ENCODE measurements at places on chromosomes 2 and 18. TPM values are rescaled to one million over a fixed set of nuclear protein-coding genes. Genes with fewer than 3 reads are reported as not detected.

Gene TFCP2L1
- 8.3 TPM for total RNA-seq

Gene CASP8
- 18.2 TPM for total RNA-seq

Gene DPP10
- 0.29 TPM for total RNA-seq

Gene MYOM1
- total RNA-seq, result 6.9 TPM

Gene C2orf81
- total RNA-seq, result 1.3 TPM

Gene IL1F10
- total RNA-seq, result not detected

Gene CRYBA2
- total RNA-seq, result not detected

Gene MDH1B
- total RNA-seq, result 0.64 TPM

Gene RNF125
- 9.3 TPM for total RNA-seq

Gene LCLAT1
- total RNA-seq, result 8.0 TPM

Gene NRBP1
- total RNA-seq, result 80.3 TPM

Gene MREG
- total RNA-seq, result 30.1 TPM

Gene LRATD1
- total RNA-seq, result 1.6 TPM

GRCh38 chr2:215712219-215712868 is 276.5 kb upstream of the FN1 start:
- DNase-seq, result no peak

- DNase-seq, result no peak
Observed at GRCh38 chr2:10157293-10157692, 34.8 kb downstream of the RRM2 start.

- DNase-seq, result no peak
Observed at GRCh38 chr2:85756822-85757435, 3.1 kb downstream of the ATOH8 start.

DNA sequence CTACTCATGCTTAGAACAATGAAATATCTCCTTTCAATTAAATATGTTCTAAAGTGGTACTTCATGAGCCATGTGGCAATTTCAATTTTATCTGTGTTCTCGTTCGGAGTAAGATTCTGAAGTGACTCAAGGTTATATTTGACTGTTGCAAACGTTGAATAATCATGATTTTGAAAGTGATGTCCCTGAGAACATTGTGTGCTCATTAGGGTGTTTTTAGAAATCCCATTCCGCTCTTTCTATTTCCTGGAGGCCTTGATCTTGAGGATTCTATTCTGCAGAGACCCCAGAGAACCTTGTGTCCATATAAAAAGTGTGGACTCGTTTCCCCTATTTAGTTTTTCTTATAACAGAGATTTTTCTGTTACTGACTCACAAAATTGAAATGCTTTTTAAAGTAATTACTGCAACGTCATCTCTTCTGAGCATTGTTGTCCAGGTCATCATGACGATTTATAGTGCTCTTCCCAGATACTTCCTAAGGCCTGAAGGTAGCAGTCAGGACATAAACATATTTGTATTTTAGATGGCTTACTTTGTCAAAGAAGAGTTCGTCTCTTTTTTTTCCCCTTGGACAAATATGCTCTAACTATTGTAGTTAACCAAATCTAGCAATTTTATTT is 27.2 kb downstream of the IL1R2 start:
- no peak for DNase-seq

- DNase-seq, result no peak
Observed at GRCh38 chr2:28513097-28513496, 17.2 kb downstream of the PLB1 start.

GRCh38 chr2:203484266-203485112 is 50.6 kb downstream of the RAPH1 start:
- no peak for DNase-seq

GRCh38 chr2:36756438-36756837 is 59.9 kb downstream of the VIT start:
- DNase-seq, result no peak

DNA sequence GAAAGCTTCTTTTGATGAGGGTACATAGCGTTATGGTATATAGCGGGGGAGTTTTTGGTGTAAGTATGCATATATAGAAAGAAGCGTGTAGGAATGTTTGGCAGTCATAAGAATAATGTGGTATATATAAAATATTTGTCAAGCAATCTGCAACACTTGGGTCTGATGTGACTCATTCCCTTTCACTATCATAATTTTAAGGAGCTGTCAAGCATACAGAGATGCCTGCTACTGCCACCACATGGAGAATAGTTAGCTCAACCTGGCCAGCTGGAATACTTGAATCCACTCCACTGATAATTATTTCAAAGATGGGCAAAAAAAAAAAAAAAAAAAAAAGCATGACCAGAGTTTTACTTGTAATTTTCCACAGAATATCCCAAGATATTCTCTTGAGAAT is 559.8 kb upstream of the REG3G start:
- no peak for DNase-seq

DNA sequence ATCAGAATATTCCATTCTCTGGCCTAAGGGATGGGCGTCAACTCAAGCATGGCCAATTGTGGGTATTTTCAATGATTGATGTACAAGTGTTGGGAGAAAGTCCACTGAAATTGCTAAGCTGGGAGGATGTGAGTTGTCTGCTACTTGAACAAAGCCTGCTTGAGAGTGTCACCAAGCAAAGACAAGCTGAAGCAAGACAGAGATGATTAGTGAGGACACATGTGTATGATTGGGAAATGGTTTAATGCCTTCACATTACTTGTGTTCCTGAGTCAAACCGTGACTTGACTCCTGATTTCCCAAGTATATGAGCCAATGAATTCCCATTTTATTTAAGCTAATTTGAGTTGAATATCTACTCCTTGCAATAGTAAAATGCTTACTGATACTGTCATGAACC is 23.7 kb upstream of the NRP2 start:
- DNase-seq, result no peak

DNA sequence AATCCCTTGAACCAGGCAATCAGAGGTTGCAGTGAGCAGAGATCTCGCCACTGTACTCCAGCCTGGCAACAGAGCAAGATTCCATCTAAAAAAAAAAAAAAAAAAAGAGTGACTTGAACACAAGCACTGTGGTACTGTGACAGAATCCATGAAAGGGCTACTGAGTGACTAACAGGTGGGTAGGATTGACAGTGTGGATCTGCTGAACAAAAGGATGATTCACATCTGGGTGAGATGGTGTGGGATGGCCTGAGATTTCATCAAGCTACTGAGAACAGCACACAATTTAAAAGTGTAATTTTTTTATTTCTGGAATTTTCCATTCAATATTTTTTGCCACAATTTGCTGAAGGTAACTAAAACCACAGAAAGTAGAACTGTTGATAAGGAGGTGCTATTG is 13.3 kb upstream of the SP3 start:
- DNase-seq, result no peak

DNA sequence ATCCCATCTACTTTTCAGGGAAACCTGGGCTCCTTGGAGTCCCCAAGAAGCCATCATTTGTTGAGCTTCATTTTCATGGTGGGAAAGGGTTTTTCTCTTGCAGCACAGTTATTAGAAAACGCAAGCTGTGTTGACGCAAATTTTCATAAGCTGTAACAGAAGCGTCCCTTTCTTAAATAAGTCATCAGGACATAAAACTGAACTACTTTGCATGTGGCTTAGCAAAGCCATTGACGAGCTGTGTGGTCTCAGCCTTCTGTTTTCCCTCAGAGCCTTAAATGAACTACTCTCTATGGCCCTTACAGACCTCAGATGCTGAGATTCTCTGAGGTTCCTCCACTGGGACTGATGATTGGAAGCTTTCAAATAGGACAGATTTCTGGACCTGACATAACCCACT is 85.1 kb downstream of the ARL4C start:
- no peak for DNase-seq

- no peak for DNase-seq
Observed at GRCh38 chr2:141501752-141502151, 629.1 kb downstream of the LRP1B start.

- no peak for DNase-seq
Observed at GRCh38 chr18:26757263-26758019, 108.1 kb downstream of the AQP4 start.

GRCh38 chr18:9861157-9861556 is 24.6 kb upstream of the TXNDC2 start:
- no peak for DNase-seq

DNA sequence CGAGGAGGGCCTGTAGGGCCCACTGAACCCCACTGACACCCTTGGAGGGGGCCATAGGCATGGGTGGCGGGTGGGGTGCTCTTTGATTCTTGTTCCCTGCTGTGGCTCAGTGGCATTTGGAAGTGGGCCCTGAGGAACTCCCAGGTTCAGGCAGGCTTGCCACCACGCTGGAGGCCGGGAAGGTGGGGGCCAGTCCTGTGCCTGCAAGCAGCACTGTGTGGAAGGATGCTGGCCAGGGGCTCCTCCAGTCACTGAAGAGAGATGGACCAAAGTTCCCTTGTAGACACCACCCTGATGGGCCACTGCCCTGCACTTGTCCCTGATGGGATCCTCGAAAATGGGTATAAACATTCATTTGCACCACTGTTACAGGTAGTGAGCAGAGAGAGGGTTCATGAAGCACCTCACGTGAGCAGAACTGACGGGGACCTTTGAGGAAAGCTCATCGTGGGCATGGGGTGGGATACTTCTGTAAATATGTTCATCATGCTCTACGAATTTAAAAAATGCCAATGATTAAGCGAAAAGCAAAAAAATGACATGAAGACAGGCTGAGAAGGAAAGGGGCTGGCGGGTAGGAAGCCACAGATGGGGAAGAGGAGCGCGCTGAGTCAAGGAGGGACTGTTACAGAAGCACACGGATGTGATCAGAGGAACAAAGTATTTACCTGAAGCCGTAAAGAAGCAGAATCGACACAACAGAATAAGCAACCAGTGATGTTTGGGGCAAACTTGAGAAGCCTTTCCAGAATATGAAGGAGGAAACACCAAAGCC is 45.2 kb upstream of the ASB1 start:
- no peak for DNase-seq

DNA sequence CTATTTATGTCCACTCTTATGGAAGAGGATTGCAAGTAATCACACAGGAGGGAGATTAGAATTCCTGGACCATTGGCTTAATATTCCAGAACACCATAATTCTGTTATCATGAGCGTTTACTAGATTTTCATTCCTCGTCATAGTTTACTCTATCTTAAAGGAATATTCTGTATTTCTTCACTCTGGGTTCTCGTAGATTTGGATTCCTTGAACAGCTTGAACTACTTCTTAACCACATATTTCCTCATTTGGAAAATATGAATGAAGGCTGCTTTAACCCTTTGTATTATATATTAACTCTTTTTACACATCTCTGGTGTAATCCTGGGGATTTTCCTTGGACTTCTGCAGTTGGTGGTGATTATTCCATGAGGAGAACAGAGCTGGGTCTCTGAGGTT is 46.3 kb upstream of the CCBE1 start:
- DNase-seq, result no peak

DNA sequence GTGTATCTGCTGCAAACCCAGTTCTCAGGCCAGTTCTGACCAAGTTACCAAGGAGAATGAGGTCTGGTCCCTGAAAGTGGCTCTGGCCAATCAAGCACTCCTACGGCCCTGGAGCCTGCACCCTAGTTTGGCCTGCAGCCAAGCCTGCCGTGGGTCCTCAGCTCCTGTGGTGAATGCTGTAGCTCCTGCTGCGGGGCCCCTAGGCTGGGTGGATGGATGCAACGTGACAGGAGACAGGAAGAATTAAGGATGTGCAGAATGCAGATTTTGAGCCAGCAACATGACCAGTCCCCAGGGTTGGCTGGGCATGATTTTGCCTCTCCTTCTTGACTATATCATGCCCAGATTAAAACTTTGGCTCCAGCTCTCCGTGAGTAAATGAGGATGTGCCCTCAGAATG is 97.2 kb downstream of the SMAD7 start:
- DNase-seq, result no peak

DNA sequence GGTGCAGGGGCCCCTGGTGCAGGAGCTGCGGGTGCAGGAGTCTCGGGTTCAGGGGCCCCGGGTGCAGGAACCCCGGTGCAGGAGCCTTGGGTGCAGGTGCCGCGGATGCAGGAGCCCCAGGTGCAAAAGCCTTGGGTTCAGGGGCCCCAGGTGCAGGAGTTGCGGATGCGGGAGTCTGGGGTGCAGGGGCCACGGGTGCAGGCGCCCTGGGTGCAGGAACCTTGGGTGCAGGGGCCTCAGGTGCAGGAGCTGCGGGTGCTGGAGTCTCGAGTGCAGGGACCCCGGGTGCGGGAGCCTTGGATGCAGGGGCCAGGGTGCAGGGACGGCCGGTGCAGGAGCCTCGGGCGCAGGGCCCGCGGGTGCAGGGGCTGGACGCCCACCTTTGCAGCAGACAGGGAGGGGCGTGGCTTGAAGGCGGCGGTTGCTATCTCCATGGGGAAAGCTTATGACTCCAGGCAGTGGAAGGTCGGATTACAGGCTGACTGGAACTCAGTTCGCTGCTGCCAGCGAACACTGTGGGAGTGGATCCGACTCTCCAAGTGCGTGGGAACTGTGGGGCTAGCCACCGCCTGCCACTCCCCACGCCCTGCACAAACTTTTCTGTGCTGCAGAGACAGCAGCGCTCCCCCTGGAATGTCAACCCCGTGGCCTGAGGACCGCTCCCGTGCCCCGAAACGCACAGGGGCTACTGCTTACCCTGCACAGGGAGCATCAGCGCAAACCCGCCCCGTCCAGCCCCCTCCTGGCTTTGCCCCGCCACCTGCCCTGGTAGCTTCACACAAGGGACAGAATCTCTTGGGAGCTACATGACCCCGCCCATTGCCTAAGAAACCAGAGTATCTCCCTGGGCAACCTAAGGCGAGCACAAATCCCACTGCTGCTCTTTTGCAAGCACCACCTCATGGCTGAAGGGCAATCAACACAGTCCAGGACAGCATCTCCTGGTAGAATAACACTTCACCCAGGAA is 40.3 kb downstream of the COPS9 start:
- DNase-seq, result no peak

- no peak for DNase-seq
Observed at GRCh38 chr2:196927376-196928225, 1.1 kb upstream of the PGAP1 start.

GRCh38 chr2:136297312-136297711 is 179.4 kb upstream of the CXCR4 start:
- DNase-seq, result no peak

GRCh38 chr2:221571551-221572218 is 419 bp downstream of the EPHA4 start:
- DNase-seq, result no peak

GRCh38 chr2:135585586-135585985 is 54.3 kb downstream of the R3HDM1 start:
- no peak for DNase-seq

DNA sequence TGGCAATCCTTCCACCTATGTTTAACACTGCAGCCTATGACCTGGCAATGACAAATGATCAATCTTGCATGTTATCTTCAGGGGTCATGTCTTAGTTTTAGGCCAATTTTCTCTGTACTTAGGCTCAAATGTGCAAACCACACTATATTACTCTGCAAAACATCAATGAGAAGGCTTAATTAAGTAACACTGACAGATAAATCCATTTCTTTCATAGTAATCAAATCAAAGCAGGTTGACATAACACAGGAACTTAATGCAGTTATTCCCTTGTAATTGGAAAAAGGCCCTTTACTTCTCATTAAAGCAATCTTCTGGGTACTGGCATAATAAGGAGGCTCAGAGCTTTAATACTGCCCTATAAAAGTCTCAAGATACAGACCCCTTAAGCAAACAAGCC is 114.4 kb downstream of the TCF4 start:
- DNase-seq, result no peak

- DNase-seq, result no peak
Observed at GRCh38 chr2:71550801-71551630, 97.7 kb downstream of the DYSF start.
